ENCODE measurements at places on chromosomes 11 and 22.

- no peak for DNase-seq
Observed at GRCh38 chr11:133988686-133989410, 32.1 kb upstream of the IGSF9B start.

DNA sequence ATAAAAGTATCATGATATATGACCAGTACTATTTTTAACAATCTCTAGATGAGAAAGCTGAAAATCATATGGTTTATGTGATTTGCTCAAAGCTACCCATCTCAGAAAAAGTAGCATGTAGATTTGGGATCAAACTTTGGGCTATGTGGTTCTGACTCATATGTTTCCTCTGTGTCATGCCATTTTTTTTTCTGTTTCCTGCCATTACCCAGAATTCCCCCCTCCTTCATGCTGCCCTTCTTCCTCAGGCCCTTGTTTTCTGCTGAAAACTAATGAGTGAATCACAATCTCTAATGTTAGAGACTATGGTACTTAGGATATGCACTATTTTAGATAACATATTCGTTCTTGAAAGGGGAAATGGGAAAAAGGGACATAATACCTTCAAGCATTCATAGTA is 80.7 kb downstream of the JRKL start:
- DNase-seq = no peak

- DNase-seq = no peak
Observed at GRCh38 chr11:20671856-20672546, 2.6 kb downstream of the NELL1 start.

DNA sequence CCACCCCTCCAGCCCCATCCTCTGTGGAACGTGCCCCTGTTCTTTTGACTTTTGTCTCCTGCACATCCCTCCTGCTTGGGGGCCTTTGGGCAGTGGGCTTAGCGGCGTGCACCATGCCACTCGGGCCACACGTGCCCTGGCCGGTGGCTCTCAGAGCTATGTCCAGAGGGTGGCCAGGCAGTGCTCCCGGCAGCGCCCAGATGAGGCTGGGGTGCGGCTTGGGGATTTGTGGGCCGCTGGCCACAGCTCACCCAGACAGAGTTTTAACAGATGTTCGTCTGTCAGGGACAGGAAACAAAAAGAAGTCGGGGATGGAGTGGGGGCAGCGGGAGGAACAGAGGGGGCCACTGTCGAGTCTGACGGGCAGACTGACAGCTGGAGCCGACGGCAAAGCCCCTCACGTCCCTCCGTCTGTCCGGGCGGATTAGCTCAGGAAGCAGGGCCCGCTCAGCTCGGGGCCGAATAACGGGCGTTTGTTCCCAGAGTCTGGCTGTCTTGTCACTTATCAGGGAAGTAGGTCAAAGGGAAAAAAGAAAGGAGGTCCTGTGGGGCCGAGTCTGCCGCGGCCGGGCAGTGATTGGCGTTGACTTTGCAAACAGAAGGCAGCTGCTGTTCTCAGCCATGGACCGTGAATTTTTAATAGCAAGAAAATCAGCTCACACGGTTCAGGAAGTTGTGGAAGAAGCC is 61.6 kb downstream of the LRP5 start:
- DNase-seq = no peak

DNA sequence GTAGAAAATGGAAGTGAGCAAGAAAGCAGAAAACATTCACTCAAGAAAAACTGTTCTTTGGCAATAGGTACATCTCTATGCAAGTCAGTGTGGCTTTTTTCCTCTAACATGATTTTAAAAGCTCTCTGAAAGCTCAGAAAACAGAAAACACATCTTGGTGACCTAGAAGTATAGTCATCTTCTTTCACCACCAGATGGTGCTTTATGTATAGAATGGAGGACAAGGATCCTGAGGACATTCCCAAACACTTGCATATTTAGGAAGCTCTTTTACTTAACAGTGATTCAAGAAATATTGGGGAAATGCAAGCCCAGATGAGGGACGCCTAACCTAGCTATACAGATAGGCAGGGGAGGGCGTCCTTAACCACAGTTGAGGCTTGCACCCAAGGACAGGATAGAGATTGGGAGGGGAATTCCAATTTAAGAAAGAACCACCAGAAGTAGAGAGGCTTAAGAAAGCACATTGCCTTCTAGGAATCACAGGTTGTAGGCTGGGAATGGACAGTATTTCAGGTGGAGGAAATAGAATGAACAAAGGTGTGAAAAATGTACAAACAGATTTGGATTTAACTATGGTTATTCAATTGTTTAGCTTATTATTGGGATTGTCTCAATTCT is 13.8 kb upstream of the CCDC81 start:
- DNase-seq = no peak

DNA sequence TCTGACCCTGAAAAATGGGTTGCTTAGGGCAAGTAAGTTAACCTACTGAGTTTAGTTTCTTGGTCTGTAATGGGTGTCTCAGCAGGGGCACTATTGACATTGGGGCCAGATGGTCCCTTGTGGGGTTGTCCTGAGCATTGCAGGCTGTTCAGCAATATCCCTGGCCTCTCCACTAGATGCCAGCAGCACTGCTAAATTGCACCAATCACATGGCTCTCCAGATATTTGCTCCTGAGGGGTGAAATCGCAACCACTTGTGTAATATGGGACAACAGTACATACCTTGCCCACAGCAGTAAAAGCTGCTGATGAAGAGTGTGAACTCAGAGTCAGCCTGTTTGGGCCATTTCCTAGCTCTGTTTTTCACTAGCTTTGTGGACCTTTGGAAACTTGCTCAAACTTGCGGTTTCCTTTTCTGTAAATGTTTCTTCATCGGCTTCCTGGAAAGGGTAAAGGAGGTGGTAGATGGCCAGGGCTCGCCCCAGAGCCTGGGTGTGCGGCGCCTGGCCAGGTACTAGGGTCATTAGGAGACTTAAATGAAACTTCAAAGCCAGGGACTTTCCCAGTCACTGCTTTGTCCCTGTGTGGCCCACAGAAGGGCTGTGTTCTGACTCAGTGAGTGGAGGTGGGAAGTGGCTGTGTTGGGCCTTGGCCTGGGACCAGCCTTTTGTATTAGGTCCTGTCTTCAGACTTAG is 13.0 kb downstream of the NCF4 start:
- DNase-seq = peak; percentile 19

DNA sequence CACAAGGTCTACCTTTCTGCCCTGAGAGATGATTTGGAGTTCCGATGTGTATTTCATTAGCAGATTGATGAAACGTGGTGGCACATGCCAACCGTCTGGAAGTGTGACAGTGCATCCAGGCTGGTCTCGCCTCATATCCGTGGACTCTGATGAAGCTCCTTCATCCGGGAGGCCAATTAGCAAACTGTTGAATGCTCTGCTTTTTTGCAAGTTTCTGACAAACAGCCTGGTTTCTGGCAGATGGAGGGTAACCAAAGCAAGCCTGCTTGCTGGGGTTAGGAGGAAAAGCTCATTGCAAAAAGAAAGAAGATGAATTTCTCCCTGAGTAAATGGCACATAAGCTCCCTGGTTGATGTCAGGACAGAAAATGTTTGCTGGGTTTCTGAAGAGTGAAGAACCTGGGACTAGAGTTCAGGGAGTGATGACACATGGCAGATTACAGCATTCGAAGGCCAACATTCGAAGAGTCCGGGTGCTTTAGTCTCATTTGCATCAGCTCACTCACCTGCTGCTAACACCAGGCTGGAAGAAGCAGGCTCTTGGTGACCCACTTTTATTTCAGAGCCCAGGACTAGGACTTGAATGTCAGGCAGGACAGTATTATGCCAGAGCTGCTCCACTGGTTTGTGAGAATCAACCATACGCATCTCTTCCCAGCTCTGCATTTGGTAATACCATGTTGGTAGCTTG is 135.9 kb upstream of the TTC12 start:
- DNase-seq = no peak

DNA sequence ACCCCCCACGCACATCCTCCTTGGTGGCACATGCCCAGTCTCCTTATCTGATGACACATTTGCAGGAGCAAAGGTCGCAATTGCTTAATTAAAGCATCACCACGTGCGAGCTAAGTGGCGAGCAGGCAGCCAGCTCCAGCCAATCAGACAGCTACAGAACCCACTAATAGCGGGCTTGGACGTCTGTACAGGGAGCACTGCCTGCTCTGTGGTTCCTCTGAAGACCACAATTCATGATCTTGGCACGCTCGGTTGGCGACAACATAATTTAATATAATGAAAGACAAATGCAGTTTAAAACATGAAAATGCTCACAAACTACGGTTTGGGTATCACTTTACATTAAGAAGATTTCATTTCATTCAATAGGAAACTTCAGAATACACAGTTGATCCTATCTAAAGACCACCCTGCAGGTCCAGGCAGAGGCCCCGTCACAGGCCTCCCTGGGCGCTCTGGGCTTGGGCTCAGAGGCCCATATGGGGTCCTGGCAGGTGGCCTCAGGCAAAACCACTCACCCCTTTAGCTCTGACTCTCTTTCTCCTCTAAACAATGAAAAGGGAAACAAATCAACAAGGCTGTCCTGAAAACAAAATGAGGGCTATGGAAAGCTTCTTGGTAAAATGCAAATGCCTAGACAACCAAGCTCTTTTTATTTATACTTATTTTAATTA is 10.4 kb downstream of the PACSIN2 start:
- DNase-seq = no peak

DNA sequence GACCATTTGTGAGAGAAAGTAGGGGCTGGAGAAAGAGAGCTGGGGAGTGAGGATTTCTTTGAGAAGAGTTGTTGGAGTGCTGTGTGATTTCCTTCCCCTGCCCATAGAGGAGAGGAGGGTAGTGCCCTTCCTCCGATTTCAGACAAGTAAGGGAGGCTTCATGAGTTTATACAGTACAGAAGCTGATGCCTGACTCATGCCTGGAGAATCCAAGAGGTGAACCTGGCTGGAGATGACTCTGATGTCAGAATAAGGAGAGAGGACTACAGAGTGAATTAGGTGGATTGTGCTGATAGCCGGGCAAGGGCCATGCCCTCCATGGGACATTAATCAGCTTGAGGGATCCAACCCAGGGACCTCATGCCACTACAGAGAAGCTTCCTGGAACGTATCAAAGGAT is 91.6 kb downstream of the FAR1 start:
- DNase-seq = no peak

- no peak for DNase-seq
Observed at GRCh38 chr11:9095421-9095820, 4.0 kb upstream of the SCUBE2 start.

DNA sequence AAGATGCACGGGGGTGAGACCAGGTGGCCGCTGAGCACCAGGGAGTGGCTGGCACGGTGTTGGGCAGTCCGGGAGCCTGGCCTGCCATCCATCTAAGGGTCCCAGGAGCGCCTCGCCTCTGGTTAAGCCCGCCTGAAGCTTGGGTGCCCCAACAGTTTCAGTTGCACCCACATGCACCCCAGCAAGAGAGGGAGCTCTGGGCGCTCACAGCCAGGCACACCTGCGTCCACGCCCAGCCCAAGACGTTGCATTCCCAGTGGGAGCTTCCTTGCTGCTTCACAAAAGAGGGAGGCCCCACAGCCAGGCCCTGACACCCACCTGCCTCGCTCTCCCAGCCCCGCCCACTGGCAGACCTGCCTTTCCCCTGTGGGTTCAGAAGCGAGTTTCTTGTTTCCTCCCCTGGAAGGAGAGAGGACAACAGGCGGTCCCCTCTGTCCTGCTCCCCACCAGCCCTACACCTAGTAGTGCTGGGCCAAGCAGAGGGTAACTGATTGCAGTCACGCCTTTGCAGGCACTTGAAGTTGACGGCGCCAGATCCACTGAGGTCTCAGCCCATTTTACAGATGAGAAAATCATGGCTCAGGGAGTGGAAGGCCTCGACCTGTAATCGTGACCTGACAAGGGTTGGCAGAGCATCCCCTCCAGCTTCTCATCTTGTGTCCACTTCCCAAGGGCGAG is 35.4 kb downstream of the OSBPL5 start:
- DNase-seq = no peak

- DNase-seq = no peak
Observed at GRCh38 chr22:24460418-24461089, 33.2 kb downstream of the ADORA2A start.

DNA sequence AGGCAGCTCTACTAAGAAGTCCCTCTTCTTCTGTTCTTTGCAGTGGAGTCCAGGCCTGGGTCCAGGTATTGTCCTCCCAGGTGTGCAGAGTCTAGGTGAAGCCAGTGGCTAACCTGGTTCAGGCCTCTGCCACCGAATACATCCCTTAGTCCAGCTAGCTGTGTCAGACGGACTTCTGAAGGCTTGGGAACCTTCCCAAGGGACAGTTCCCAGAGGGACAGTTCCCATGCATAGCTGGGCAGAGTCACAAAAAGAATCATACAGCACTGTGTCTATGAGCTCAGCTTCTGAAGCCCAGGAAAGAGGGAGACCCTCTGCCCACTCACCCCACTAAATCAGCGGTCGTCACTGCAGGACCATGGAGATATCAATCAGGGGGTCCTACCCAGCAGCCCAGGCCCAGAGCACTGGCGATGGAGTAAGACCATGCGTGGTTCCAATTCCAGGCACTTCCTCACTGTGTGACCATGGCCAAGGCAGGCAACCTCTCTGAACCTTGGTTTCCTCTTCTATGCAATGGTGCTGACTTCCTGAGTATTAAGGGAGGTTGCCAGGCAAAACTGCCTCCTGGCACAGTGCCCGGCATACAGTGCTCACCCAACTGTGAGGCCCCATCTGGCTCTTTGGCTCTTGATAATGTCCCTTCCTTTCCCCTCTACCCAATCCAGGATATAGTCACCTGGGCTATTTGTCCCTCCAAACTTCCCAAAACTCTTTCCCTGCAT is 3.4 kb downstream of the MS4A10 start:
- DNase-seq = no peak

DNA sequence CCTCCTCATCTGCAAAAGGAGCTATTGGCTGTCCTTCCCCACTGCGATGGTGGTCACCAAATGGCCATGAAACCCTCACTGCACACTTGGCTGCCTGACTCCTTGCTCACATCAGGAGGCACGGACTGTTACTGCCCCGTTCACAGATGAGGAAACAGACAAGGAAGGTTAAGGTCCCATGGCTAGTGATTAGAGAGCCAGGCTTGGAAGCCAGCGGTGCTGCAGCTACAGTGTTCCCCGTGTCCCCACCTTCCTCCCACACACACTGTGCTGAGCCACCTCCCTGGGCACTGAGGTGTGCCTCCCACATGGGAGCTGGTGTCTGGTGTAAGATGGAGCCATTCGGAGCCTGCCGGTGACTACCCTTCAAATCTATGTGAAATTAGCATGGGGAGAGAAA is 2.6 kb downstream of the ARHGAP8 start:
- DNase-seq = no peak

GRCh38 chr11:60370252-60370810 is 8.0 kb upstream of the MS4A7 start:
- DNase-seq = no peak

- DNase-seq = no peak
Observed at GRCh38 chr11:69647761-69648497, 7.0 kb downstream of the CCND1 start.

GRCh38 chr11:62501432-62501891 is 45.1 kb downstream of the AHNAK start:
- DNase-seq = peak; percentile 37

- DNase-seq = no peak
Observed at GRCh38 chr22:28999510-28999909, 62.1 kb downstream of the C22orf31 start.

DNA sequence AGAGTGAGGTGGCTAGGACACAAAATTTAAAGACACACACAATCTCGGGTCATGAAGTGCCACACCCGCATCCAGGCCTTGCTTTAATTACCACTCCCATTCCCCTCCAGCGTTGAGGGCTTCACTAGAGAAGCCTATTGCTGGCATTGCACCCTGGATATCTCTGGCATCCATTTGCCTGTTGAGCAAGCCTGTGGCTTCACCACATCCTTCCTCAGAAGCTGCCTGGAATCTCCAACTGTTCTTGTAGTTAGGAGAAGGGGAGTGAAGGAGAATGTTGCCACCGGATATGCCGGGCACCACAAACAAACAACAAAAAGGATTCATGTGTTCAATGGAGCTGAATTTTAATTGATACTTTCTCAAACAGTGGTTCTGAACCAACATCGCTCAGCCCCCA is 34.4 kb upstream of the RCN1 start:
- DNase-seq = peak; percentile 84

GRCh38 chr22:18056161-18056666 is 21.6 kb upstream of the PEX26 start:
- peak; percentile 71 for DNase-seq
